ENCODE measurements at places on chromosomes 11 and 22.

- DNase-seq = no peak
Measured at GRCh38 chr11:110000850-110001249, 92.3 kb upstream of the ZC3H12C start.

- DNase-seq = no peak
Measured at GRCh38 chr11:94795476-94796189, 27.5 kb downstream of the AMOTL1 start.

DNA sequence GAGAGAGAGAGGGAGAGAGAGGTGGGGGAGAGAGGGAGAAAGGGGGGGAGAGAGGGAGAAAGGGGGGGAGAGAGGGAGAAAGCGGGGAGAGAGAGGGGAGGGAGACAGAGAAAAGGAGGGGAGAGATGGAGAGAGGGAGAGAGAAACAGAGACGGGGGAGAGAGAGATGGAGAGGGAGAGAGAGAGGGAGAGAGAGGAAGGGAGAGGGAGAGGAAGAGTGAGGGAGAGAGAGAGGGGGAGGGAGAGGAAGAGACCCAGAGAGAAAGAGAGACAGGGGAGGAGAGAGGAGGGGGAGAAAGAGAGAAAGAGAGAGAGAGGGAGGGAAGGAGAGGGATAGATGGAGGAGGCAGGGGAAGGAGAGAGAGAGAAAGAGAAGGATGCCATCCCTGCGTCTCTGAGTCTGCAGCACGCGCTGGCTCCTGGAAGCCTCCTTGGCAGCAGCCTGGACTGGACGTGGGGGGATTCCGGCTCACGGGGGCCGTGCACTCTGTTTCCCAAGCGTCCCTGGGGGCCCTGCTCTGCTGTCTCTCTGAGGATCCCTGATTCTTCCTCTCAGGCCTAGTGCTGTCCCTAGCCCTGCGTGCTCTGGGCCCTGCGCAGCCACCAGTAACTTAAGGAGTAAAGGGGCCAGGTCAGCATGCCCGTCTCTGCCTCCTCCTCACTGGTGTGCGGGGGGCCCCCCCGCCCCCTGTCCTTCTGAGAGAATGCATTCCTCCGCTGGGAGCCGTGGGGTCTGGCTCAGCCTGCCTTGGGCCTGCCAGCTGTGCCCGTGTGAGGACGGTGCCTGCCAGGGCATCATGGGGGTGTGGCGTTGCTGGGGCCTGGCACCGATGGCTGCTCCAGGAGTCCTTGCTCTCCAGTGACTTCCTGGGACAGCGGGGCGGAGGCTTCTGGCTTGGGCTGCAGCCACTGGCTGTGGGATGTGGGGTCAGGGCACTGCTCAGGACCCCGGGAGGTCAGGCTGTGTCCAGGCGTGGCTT, 429.5 kb downstream of the TBC1D22A start:
- DNase-seq = no peak

GRCh38 chr11:1473011-1473628, 13.5 kb downstream of the MOB2 start:
- DNase-seq = no peak

- DNase-seq = no peak
Measured at GRCh38 chr22:38841211-38841610, 2.6 kb downstream of the NPTXR start.

DNA sequence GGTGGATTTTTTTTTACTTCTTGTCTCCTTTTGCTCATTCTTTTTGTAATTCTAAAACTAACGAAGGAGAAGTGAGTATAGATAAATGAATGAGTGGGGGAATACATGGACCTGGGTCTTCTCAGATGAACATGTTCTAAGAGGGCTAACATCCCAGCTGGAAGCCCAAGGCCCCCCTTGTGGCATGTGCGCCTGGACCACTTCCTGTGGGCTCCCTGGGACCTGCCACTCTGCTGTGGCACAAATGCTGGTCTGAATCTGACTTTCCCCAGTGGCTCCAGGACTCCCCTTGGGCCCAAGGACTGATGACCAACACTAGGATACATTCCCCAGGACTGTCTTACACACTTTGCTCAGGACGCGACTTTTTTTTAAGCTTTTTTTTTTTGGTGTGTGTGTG, 32.7 kb upstream of the ALX4 start:
- DNase-seq = no peak

GRCh38 chr11:119709638-119710346, 19.2 kb downstream of the NECTIN1 start:
- DNase-seq = peak; percentile 17

Data from kidney glomerular epithelial cell (primary cell).